ENCODE measurements at places on chromosomes 12 and 14. TPM values are rescaled to one million over a fixed set of nuclear protein-coding genes. Genes with fewer than 3 reads are reported as not detected.

The CPSF6 gene
- 94.6 TPM for total RNA-seq

GRCh38 chr14:52400846-52401245, 86.7 kb downstream of the PTGER2 start:
- H3K27me3 ChIP-seq = no peaks in the 10 kb centered on the region
- no peak overlapping the region for H3K27ac ChIP-seq
- no peak for DNase-seq
- no peaks in the 10 kb centered on the region for H3K36me3 ChIP-seq
- peaks cover 17% of the 10 kb centered on the region for H3K4me1 ChIP-seq

GRCh38 chr14:77124345-77125280, 17.0 kb downstream of the ZDHHC22 start:
- H3K27ac ChIP-seq = no peak overlapping the region
- peaks cover 28% of the 10 kb centered on the region for H3K4me1 ChIP-seq
- H3K36me3 ChIP-seq = no peaks in the 10 kb centered on the region
- H3K4me3 ChIP-seq = peak overlapping the region; percentile 50
- DNase-seq = peak; percentile 38
- no peaks in the 10 kb centered on the region for H3K27me3 ChIP-seq

GRCh38 chr14:93375673-93376156, 28.7 kb downstream of the COX8C start:
- H3K36me3 ChIP-seq = no peaks in the 10 kb centered on the region
- H3K4me3 ChIP-seq = no peak overlapping the region
- no peak overlapping the region for H3K27ac ChIP-seq
- no peak for DNase-seq

GRCh38 chr14:105737504-105738246, 211.3 kb downstream of the TMEM121 start:
- no peak overlapping the region for H3K27ac ChIP-seq
- no peaks in the 10 kb centered on the region for H3K27me3 ChIP-seq
- DNase-seq = no peak

All from PC-3 (cell line).